Caki2 (cell line): ENCODE measurements at places on chromosomes 5 and 9.

DNA sequence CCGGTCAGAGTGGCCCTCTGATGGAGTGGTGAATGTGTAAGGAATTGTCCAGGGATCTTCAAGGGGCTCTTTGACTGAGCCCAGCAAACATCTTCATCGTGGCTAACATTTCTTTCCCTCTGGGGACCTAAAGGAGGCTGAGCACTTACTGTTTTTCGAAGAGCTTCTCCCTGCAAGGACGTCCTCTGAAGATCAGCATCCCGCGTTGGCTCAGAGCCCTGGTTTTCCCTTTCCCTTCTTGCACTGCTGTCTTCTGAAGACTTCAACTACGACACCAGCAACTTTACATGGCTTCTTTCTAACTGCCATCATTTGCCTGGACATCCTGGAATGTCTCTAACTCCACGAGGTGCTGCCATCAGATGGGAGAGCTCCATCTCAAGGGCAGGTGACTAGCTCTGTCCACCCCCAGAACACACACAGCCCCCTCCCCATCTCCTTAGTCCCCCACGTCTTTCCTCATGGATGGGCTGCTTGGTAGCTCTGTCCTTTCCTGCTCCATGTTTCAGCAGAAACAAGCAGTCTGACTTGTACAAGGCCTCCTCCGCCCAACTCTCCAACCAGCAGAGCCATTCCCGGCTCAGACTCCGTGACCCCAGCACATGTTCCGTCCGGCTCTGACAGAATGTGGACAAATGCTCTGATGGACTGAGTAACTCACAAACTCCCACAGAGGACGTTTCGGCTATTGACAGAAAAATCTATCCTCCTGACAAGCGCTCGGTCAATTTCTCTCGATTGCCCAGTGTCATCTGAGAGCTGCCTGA lies 17.1 kb downstream of the SHB start:
- no peak for DNase-seq

GRCh38 chr5:112697833-112698232 lies 39.9 kb upstream of the APC start:
- DNase-seq = no peak

- DNase-seq = peak; percentile 2
These were observed 168.8 kb downstream of the RAPGEF6 start for GRCh38 chr5:131466171-131466766.

DNA sequence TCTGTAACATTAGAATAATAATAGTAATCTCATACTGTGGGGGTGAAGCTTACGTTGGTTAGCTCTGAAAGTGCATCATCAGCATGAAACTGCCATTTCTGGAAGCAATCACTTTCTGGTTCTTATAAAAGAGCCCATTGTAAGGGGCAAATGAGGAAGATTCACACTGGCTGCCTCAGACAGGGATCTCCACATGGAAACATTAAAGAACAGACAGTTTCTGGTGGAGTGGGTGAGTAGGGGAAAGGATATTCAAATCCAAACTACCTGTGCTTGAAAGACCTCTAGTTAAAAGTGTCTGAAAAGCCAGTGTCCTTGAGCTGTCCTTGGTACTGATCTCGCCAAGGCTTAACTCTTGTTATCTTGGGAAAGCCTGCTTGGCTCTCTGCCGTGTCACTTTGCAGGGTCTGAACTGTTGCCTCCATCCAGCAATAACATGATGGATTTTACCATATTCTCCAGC lies 19.1 kb upstream of the SLC31A2 start:
- peak; percentile 27 for DNase-seq

- no peak for DNase-seq
These were observed 421.1 kb downstream of the KIF4B start for GRCh38 chr5:155434681-155435080.
